ENCODE measurements at places on chromosomes 11 and 22.

GRCh38 chr11:82004537-82005213, 729.0 kb downstream of the FAM181B start:
- no peak for DNase-seq

- DNase-seq = no peak
Observed at GRCh38 chr11:1217151-1217550, 5.7 kb upstream of the MUC5B start.

GRCh38 chr11:110097459-110098012, 4.3 kb downstream of the ZC3H12C start:
- no peak for DNase-seq

- DNase-seq = no peak
Observed at GRCh38 chr11:114159320-114159719, 99.8 kb downstream of the ZBTB16 start.

DNA sequence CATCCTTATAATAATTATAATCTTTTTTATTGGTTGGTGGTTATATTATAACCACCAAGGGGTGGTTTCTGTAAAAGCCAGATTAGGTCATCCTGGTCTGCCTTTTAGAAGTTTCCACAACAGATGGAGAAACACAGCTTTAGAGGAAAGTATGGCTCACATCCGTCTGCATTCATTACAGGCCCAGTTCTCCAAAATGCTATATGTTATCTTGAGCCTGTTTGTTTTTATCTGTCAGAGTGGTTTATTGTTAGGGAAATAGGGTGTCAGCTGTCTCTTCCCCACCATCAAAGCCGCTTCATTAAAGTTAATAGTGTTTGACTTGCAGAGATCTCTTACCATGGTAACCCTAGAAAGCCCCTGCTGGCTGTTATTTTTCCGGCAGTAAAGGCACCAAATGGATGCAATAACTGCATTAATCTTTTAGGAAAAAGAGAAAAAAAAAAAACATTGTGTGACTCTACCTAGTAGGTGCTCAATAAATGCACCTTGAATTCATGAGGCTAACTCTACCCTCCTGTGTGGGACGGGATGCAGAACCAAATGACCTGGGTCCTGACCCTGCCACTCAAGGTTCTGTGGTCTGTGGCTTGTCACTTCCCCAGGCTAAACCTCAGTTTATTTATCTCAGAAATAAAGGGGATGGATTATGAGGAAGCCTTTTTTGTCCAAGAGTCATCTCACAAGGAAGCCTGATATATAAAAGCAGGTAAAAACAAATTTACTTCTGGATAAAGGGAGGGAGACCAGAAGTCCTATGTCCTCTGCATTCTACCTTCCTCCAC, 118.3 kb downstream of the WT1 start:
- no peak for DNase-seq

- DNase-seq = peak; percentile 55
Observed at GRCh38 chr11:10459029-10459970, 4.2 kb downstream of the AMPD3 start.

GRCh38 chr11:9802291-9802861, 138.5 kb downstream of the SWAP70 start:
- DNase-seq = no peak

- no peak for DNase-seq
Observed at GRCh38 chr22:29689206-29689879, 30.5 kb upstream of the CABP7 start.

- DNase-seq = no peak
Observed at GRCh38 chr11:96869207-96869606, 479.4 kb downstream of the JRKL start.

- DNase-seq = no peak
Observed at GRCh38 chr22:27934069-27934468, 15.0 kb upstream of the PITPNB start.

- no peak for DNase-seq
Observed at GRCh38 chr11:27087432-27087831, 46.8 kb downstream of the BBOX1 start.

GRCh38 chr11:116413301-116414242, 359.2 kb downstream of the BUD13 start:
- DNase-seq = no peak

DNA sequence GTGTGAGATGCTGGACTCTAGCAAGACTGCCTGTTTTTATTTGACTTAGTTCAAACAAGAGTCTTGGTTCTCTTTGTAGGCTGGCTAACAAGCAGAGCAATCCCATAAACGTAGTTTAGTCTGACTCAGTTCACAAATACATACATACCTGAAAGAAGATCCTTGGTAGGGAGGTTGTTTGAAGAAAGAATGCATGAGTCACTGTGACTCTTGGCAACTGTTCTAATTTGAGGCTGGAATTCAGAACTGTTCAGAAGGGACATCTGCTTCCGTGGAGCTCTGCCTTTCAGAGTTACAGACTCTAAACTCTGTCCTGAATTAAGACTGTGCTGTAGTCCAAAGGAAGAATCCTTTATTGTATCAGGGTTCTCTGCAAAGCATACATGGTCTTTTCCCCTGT, 32.2 kb downstream of the C2CD3 start:
- DNase-seq = no peak

DNA sequence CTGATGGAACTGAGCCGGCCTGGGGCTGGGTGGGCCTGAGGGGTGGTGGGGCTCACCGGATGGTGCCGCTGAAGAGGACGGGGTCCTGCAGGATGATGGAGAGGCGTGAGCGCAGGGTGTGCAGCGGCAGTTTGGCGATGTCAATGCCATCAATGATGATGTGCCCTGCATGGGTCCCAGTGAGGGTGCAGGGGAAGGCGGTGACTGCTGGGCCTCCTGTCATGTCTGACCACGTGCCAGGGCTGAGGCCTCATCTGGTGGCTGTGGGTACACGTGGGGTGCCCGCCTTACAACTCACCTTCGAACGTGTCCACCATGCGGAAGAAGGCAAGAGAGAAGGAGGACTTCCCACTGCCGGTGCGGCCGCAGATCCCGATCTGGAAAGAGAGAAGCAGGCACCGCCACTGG, 7.1 kb upstream of the KCNJ11 start:
- no peak for DNase-seq

DNA sequence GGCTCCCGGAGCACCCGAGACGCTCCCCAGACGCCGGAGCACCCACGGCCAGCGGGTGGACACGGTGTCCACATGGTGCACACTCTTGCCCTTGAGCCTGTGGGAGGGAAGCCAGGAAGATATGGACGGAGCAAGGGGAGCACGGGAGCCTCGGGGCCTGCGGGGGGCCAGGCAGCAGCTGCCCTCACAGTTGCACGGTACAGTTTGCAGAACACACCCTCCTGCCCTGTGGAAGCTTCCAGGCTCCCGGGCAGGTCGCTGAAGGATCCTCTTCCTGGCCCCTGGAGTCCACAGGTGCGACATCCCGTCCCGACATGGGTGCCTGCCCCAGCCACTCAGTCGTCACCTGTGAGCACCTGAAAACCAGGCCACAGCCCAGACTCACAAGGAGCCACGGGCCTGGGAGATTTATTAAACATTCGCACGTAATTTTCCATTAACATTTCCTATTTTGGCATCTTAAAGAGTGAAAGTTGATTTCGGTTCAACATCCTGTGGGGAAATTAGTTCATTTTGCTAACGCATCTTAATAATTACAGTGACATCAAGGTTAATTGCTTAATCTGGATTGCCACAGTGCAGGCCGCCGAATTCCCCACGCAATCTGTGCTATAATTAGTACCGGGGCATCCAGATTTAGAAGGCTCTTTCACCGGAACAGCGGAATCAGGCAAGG, 253.3 kb downstream of the BRD1 start:
- DNase-seq = no peak

DNA sequence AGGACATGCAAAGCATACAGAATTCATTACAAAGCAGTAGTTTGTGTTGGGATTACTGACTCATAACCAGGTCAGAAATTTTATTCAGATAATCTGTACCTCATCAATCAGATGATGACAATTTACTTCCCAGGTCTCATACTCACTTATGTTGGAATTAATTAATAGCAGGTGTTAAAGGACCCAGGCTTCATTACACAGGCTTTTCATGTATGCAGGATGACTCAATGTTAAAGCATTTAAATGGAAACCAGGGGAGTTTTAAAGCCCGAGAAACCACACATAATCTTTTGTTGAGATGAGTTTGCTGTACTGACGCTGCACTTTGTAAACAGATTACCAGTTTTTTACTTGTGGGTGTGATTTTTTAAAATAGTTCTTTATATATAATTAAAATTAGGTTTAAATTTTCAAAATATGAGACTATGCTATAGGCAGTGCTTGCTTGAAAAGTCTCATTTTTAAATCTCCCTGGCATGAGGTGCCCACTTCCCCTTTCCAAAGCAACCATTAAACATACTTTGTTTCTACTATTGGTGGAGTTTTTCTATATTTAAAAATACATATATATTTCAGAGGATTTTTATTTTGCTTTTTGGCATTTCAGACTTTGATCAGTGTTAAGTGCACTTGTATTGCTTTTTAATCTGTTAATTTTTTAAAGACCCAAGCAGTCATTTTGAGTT, 41.0 kb downstream of the CEP57 start:
- DNase-seq = no peak

DNA sequence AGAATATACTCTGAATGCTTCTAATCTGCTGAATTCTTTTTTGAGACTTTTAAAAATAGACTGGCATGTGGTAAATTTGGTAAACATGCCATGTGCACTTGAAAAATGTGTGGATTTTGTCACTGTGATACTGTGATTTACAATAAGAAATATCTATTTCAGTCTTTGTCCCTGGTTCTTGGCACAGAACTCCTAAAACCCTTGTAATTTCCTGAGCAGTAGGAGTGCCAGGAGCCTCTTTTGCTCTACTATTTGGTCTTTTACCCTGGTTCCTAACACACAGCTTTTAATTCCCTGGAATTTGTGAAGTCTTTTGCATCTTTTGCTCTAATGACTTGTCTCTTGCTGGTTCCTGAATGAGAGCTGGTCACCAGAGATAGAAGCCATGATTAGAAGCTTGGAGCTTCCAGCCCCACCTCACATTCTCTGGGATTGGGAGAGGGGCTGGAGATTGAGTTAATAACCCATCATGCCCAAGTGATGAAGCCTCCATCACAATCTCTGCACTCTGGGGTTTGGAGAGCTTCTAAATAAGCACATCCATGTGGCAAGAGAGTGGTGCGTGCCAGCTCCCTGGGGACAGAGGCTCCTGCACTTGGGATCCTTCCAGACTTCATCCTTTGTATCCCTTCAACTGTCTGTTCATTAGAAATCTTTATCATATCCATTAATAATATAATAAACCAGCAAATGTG, 27.2 kb upstream of the SYT13 start:
- DNase-seq = no peak

- no peak for DNase-seq
Observed at GRCh38 chr11:1742371-1742770, 8.0 kb downstream of the IFITM10 start.

GRCh38 chr11:44125598-44125997, 30.1 kb downstream of the EXT2 start:
- no peak for DNase-seq

DNA sequence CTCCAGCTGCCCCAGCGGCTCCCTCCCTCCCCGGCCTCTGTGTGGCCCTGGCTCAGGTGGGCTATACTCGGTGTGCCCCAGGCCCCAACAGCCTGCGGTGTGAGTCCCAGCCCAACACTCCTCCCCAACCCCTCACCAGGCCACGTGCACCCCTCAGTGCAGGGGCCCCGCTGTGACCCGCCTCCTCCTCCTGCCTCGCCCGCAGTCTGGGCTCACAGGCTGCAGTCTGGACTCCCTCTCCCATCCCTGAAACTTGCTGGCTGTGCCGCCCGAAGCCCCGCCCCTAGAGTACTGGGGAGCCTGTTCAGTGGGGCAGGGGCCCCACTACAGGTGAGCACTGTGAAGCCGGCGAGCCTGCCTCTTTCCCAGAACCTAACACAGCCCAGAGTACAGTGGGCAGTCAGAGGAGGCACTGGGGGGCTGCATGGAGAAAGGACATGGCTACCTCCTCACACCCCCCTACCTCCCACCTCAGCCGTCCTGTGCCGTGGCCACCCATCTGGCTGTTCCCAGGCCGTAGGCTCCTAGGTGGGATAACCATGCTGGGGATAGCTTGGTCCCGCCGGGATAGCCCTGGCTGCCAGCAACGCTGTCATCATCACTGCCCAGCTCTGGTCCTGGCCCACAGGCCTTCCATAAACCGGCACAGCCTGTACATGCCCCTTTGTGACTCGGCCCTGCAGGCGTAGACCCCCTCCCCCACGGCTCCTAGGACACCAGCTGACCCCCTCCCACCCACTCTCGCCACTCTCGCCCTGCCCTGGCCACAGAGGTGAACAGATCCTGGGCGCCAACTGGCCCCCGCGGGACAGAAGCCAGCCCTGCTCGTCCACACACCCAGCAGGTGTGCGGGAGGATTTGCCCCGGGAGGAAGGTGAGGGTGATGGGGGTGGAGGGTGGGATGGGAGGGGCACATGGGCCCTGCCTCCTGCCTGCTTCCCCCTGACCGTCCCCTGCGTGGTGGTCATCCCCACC, 29.7 kb downstream of the CELSR1 start:
- DNase-seq = no peak

- DNase-seq = no peak
Observed at GRCh38 chr11:114061048-114061680, 1.7 kb downstream of the ZBTB16 start.

DNA sequence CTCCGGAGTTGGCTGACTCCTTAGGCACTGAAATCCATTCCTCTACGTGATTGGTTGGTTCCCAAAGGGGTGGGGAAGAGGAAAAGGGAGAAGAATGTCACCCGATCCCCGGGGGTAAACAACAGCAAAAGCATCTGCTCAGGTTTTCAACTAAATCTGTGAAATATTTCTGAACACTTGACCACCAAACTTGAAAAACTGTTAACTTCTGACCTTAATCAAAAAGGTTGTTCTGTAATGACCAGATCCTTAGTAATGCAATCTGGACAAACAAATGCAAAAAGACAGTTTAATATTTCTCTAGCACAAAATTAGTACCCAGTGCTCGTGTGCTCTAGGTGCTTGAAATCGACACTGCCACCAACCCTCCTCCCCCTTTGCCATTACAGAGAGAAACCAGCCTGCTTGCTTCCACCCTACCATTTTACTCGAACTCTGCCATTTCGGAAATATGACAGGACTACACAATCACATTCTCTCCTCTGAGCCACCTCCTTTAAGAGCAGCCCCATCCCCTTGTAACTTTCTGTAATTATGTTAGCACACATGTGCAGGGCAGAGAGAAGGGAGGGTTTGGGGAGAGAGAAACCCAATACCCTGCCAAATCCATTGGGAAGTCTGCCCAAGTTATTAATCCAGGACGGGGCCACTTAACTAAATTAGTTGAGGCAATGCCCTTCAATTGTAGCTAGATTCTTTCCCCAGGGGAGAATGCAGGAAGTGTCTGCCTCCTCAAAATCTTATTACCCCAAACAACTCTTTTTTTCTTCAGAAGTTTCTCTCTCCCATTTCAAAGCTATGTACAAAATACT, 113.8 kb downstream of the RBFOX2 start:
- DNase-seq = no peak

GRCh38 chr22:36377022-36377631, 10.6 kb downstream of the MYH9 start:
- no peak for DNase-seq

GRCh38 chr11:12842933-12843636, 166.0 kb upstream of the RASSF10 start:
- DNase-seq = no peak

- no peak for DNase-seq
Observed at GRCh38 chr11:104799251-104799650, 99.0 kb downstream of the CASP12 start.
